ENCODE measurements at places on chromosomes 3 and 15. TPM values are rescaled to one million over a fixed set of nuclear protein-coding genes. Genes with fewer than 3 reads are reported as not detected.

ATP13A5 gene
- not detected for total RNA-seq

TTC14 gene
- total RNA-seq: 26.5 TPM

CYP8B1 gene
- total RNA-seq: not detected

FAM81A gene
- total RNA-seq: 1.3 TPM

C3orf38 gene
- 21.4 TPM for total RNA-seq

NGLY1 gene
- 63.1 TPM for total RNA-seq

KCNMB3 gene
- 0.72 TPM for total RNA-seq

SLC24A5 gene
- not detected for total RNA-seq

RFC4 gene
- total RNA-seq: 136 TPM

DNA sequence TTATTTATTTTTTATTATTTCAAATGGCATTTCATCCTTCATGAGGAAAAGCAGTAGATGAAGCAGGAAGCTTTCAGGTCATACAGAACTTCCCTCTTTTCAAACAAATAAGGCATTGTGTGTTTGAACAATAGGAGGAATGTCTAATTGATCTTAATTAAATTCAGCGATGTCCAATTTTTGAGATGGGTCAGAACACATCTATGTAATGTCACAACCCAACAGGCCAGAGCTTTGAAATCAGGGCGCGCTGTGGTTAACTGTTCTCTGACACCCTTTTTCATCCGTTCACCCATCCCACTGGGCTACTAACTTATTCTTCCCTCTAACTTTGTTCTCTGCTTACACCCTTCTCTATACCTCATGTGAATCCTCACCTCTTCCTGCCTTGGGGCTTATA is 510.5 kb downstream of the FOXP1 start:
- DNase-seq: no peak

GRCh38 chr15:31372635-31373091 is 46.0 kb downstream of the KLF13 start:
- DNase-seq: no peak

DNA sequence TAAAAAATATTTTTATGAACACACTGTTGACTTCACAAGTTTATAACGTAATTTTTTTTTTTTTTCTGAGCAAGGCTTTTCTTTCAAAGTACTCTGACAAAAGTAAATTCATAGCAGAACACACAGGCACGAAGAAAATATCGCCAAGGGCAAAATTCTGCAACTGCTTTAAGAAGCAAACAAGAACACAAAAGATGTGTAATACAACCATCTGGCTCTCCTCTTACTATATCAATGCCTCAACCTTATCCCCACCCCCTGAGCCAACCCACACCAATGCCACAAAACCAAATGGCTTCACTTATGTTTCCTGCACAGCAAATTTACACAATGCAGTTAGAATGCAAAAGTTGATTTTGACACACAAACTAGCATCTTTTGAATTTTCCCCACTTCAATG is 274.2 kb downstream of the FOXP1 start:
- DNase-seq: peak; percentile 65

DNA sequence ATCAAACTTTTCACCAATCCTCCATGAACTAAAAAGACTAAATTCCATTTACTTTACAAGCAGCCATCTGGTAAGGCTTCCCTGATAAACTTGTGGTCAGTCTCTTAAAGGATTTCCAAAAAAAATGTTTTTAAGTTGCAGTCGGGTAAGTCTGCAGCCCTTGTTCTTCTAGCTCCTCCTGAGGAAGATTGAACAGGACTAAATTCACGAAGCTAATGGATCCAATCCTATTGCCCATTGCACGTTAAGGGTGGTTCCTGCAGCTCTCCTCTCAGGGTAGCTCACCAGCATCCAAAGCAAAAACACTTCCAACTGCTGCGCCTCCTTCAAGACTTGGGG is 2.8 kb downstream of the HES1 start:
- DNase-seq: no peak

DNA sequence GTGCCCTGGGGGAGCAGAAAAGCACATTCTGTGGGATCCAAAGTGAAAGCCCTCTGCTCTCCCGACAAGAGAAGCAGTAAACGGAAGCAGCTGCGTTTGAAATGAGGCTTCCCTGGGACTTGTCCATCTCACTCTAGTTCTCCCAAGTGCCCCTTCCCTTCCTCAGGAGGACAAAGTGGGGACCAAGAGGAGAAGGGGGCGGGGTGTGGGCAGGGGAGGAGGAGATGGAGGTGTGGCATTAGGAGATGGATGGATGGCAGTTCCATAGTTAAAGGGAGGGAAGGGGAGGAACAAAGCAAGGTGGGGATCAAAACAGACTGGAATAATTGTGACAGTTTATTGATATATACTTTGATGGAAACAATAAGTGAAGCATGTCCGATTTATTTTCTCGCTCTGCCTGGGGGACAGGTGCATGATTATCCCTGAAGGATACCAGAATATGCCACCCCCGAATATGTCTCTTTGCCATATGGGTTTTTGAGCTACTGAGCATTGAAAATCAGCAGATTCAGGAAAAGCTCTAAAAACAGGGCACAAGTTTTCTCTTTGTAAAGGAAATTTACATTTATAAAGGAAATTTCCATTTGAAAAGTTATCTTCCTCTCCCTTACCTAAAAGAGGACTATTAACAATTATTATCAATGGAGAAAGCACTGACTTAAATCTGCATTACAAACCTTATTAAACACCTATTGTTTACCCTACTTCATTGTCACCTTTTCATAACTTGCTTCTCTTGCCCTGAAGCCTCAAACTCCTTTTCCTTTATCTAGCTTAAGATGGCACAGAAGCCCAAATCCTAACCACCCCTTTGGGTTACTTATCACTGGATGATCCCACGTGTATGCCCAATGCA is 58.9 kb upstream of the DAZL start:
- no peak for DNase-seq

DNA sequence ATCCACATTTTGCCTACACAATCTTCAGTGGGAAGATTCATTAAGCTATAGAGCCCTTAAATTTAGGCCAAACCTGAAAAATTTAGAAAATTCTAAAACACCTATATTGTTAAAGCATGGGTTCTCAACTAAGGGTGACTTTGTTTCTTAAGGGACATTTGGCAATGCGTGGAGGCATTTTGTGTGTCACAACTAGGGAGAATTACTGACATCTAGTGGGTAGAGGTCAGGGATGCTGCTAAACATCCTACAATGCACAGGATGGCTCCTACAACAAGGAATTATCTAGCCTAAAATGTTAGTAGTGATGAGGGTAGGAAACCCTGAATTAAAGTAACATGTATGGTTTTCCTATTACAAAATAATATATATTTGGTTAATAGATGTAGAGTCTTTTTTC is 55.8 kb downstream of the TBC1D5 start:
- DNase-seq: no peak

GRCh38 chr3:70988111-70988510 is 595.4 kb downstream of the FOXP1 start:
- DNase-seq: no peak

- no peak for DNase-seq
These were observed 50.2 kb upstream of the NSMCE3 start for GRCh38 chr15:29319823-29320222.

- no peak for DNase-seq
These were observed 16.5 kb downstream of the SEMA3G start for GRCh38 chr3:52428151-52429005.

- no peak for DNase-seq
These were observed 65.8 kb downstream of the PDE8A start for GRCh38 chr15:85047271-85047948.

- no peak for DNase-seq
These were observed 165.7 kb downstream of the ZNF385D start for GRCh38 chr3:21585216-21585740.

DNA sequence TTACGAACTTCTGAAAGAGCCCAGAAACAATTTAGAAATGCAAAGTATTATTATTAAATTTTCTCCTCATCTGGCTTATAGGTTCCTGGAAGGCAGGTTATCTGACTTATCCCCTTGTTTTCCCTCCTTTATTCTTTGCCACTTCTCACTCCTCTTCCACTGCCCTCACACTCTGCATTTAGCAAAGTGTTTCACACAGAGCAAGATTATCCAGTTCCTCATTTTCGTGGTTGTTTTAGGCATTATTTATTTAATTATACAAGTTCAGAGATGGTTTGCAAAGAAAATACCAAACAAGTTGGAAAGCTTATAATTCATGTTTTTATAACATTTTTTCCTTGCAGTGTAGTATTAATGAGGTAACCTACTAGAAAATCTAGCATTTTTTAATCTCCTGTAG is 544.9 kb downstream of the NSUN3 start:
- no peak for DNase-seq

DNA sequence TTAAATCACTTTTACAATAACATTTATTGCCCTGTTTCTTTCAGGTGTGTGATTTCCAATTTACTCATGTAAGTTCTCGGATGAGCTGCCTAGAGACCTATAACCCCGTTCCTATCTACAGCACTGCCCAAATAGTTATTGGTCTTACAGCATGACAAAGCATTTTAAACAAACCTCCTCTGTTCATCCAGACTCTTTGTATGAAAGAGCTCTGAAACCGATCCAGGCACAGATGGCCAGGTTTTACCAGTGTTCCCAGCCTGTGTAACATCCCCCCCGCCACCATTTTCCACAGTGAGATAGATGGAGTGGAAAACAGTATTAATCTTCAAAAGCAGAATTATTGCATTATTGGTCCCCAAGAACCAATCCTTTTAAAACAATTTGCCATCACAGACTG is 59.0 kb upstream of the SPTSSB start:
- DNase-seq: no peak

GRCh38 chr3:63095-63765 is 133.3 kb upstream of the CHL1 start:
- no peak for DNase-seq

GRCh38 chr15:57364282-57365007 is 11.9 kb upstream of the CGNL1 start:
- DNase-seq: no peak

- peak; percentile 28 for DNase-seq
These were observed 737 bp upstream of the ITPR1 start for GRCh38 chr3:4492208-4493013.

- DNase-seq: no peak
These were observed 90.0 kb upstream of the NAALADL2 start for GRCh38 chr3:174769171-174769570.
